ENCODE measurements at places on chromosomes 7 and 10. TPM values are rescaled to one million over a fixed set of nuclear protein-coding genes. Genes with fewer than 3 reads are reported as not detected.

HTR7 gene
- total RNA-seq = not detected

C10orf71 gene
- total RNA-seq = not detected

RARRES2 gene
- not detected for total RNA-seq

FOXI2 gene
- total RNA-seq = not detected

GLCCI1 gene
- total RNA-seq = 35.8 TPM

CRCP gene
- total RNA-seq = 36.0 TPM

CYP2C18 gene
- total RNA-seq = 0.07 TPM

STRIP2 gene
- total RNA-seq = 21.0 TPM

FOXP2 gene
- total RNA-seq = not detected

EMX2 gene
- not detected for total RNA-seq

SAP25 gene
- 21.4 TPM for total RNA-seq

AGK gene
- 65.7 TPM for total RNA-seq

CCL24 gene
- total RNA-seq = not detected

POU6F2 gene
- total RNA-seq = not detected

SPDYE3 gene
- not detected for total RNA-seq

ACHE gene
- not detected for total RNA-seq

AGBL3 gene
- total RNA-seq = 1.6 TPM

HOXA10 gene
- total RNA-seq = not detected

IL15RA gene
- total RNA-seq = 23.1 TPM

SCART1 gene
- 1.8 TPM for total RNA-seq

CADPS2 gene
- total RNA-seq = not detected

CAV2 gene
- total RNA-seq = not detected

RBM20 gene
- 0.09 TPM for total RNA-seq

FANK1 gene
- total RNA-seq = not detected

RNF133 gene
- total RNA-seq = not detected

CUZD1 gene
- total RNA-seq = 4.1 TPM

LIPM gene
- not detected for total RNA-seq

ALOX5 gene
- total RNA-seq = 2.5 TPM

STK31 gene
- 0.07 TPM for total RNA-seq
